ENCODE measurements at places on chromosomes 1 and 21. TPM values are rescaled to one million over a fixed set of nuclear protein-coding genes. Genes with fewer than 3 reads are reported as not detected.
A peak's percentile ranks its signal among the peaks of the same experiment; 100 is the strongest.

DNA sequence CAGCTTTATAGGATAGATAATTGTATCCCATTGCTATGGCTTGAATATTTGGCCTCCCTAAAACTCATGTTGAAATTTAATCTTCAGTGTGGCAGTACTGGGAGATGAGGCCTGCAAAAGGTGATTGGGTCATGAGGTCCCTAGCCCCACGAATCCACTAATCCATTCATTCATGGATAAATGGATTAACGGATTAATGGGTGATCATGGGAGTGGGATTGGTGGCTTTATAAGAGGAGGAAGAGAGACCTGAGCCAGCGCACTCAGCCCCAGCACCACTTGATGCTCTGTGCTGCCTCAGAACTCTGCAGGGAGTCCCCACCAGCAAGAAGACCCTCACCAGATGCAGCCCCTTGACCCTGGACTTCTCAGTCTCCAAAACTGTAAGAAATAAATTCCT, 32.0 kb downstream of the S100A6 start:
- DNase-seq, result no peak

GRCh38 chr1:23343221-23344110, 618 bp downstream of the HNRNPR start:
- peak; percentile 80 for DNase-seq

DNA sequence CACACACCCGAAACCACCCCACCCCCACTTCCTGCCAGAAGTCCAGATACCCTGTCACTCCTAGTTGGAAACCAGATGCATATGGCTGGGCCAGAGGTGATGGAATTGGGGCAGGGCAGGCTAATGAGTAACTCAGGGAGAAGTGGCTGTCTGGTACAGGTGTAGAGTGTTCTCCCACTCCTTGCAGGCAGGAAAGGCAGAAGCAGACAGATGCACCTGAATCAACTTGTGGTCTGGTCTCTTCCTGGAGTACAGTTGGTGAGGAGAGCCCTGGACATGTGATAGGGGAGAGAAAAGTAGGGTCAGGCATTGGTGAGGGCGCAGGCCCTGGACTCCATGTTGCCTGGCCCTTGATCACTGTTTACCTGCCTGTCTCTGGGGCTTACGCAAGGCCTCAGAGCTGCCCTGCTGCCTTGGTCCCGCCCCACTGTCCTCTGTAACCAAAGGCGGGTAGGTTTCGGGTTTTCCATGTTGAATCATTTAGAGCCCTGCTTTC, 2.5 kb downstream of the CGN start:
- DNase-seq, result no peak

DNA sequence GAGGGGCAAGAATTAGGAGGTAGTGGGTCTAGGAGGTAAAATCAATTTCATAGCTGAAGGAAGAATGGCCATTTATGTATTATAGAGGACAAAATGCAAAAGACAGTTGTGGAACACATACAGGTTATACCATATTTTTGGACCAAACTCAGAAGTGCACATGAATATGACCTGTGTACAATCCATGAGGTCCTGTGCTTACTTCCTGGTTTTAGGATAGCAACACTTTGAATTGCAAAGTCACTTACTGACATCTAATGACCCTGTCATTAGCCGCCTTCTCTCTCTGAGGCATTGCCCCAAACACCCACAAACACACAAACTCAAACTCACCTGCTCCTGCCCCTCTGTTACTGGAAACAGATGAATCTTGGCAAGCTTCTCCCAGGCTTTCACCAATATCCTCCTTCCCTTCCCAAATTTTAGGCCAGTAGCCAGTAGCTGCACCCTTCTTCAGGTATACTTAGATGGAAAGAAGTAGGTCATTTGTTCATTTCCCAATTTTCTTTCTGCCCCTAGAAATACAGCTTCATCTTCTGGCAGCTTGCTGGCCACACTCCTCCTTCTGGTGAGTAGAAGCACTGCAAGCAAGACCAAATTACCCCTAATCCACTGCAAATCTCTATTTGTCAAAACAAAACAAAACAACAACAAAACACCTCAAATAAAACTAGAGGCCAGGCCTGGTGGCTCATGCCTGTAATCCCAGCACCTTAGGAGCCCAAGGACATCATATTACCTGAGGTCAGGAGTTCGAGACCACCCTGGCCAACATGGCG, 13.7 kb upstream of the RPL5 start:
- peak; percentile 50 for DNase-seq

DNA sequence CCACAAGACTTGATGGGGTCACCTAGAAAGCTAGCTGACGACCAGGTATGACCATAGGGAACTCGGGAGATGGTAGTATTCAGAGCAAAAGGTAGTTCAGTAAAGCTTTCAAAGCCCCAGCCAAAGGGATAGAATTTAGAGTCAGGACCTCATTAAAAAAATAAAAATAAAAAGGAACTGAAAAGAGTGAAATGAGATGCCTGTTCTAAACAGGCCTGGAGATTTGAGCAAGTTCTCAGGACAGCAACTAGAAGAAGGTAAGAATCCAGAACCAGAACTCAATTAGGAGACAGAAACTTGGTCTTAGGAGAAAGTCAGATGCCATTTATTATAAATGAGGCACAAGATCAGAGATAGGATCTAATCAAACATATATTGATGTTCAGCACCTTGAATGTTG, 265.5 kb upstream of the CACYBP start:
- DNase-seq, result no peak

DNA sequence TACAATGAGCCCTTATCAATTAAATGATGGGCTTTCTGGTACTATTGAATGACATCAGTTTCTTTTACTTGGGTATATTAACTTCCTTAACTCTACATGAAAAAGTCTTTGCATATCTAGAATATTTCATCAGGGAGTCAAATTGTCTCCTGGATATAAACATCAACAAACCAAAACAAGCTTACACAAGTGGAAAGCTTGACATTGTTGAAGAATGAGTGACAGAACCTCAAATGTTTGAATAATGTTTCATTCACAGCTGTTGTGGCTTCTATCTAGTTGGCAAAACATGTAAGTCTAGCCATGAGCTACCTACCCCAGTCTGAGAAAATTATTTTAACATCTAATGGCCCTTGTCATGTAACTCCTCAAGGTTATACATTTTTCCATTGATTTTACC, 604.8 kb upstream of the ADAMTS5 start:
- peak; percentile 84 for DNase-seq

GRCh38 chr1:7218210-7218832, 433.1 kb downstream of the CAMTA1 start:
- peak; percentile 19 for DNase-seq

DNA sequence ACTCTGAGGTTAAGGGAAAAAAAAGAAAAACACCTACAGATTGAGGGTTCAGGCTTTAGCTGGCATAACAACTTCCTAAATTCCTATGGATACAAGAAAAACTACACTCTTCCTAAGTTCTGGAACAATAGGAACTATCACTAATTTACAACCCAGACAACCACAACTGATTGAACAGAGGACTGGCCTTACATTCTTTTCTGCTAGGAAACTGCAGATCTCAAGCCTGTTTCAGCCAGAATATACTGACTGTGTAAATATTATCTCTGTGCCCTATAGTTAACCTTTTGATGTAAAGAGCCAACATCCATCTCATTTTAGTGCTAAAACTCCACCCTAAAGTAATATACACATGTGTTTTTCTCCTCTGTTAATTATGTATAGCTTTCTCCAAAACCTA, 1186.5 kb upstream of the TMPRSS15 start:
- no peak for DNase-seq

DNA sequence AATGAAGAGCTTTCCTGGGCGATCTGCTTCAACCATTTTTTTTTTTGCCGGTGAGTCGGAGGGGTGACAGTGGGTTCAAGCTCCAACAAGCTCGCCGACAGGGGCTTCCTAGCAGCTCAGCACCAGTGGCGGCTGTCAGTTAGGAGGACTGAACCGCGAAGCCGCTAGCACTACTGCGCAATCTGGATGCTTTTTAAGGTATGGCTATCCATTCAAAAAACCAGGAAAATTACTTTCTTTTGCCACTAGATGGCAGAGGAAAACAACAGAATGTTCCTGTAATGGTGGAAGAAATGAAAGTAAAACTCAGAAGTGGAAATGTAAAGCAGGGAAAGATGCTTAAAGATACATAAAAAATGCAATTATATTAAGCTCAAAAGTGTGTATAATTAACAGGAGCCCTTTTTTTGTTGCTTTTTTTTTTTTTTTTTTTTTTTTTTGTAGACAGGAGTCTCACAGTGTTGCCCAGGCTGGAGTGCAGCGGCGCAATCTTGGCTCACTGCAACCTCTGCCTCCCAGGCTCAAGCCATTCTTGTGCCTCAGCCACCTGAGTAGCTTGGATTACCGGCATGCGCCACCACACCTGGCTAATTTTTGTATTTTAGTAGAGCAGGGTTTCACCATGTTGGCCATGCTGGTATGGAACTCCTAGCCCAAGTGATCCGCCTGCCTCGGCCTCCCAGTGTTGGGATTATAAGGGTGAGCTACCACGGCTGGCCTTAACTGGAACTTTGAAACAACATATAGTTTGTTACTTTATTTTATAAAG, 8.5 kb downstream of the KYAT3 start:
- DNase-seq, result peak; percentile 58

- DNase-seq, result no peak
Observed at GRCh38 chr1:235892202-235892601, 25.5 kb upstream of the LYST start.

DNA sequence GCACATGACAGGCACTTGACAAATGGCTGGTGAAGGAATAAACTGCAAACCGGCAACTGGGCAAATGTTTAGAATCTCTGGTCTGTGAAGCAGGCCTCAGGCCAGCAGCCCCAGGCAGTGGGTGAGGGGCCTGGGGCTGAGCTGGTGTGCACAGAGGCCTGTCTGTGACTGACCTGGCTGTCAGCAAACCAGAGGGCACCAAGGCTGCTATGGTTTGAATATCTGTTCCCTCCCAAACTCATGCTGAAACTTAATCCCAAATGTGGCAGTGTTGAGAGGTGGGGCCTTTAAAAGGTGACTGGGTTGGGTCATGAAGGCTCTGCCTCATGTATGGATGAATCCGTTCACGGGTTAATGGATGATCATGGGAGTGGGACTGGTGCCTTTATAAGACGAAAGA, 139.8 kb downstream of the DMRTB1 start:
- no peak for DNase-seq

DNA sequence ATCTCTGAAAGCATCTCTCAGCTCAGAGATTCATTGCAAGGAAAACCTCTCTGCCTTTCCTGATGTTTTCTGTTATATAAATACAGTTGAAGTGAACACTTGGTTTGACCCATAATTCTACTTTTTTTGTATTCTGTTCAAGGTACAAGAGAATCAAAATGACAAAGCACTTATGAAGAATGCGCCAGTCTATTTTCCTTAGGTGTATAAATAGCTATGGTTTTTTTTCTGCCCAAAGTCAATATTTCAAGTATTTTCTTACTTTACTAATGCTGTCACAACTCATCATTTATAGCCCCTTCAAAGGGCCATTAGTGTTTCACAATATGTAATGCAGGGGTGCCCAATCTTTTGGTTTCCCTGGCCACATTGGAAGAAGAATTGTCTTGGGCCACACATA, 142.5 kb upstream of the C1orf105 start:
- DNase-seq, result no peak

DNA sequence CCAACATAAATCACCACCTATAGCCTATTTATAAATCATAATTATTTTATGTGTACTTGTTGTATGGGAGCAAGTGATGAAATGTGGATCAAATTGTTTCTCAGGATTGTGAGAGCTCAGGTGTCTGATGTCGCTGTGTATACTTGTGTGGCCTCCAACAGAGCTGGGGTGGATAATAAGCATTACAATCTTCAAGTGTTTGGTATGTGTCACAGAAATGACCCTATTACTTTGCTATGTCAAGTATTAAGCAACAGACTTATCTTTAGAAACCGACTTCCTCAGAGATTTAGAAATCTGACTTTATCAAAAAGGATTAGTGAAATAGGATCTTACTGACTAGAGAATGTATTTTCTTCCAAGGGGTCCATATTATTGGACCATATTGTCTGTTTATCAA, 280.9 kb downstream of the TPR start:
- DNase-seq, result peak; percentile 44

The LRRC53 gene
- total RNA-seq, result not detected

The SZT2 gene
- total RNA-seq, result 20.3 TPM

The KCNH1 gene
- 1.1 TPM for total RNA-seq

The MYBPH gene
- 0.13 TPM for total RNA-seq

The DIO1 gene
- total RNA-seq, result not detected

The PRR9 gene
- not detected for total RNA-seq
